ENCODE measurements at places on chromosomes 16 and 17. TPM values are rescaled to one million over a fixed set of nuclear protein-coding genes. Genes with fewer than 3 reads are reported as not detected.

DNA sequence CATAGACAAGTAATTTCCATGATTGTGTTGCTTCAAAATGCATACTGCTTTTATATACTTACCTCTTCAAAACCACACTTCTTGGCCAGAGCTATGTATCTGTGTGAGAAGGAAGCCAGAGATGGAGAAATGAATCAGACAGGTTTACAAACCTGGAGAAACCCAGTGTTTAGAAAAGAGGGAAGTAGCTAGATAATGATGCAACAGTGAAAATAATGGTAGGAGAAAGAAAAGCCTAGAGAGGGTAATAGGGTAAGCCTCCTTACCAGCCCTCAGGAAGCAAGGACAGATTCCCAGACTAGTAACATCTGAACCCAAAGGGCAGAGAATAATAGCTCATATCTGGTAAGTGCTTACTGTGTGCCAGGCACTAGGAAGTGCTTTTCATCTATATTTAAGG lies 250.3 kb upstream of the CDH11 start:
- no peak for DNase-seq

DNA sequence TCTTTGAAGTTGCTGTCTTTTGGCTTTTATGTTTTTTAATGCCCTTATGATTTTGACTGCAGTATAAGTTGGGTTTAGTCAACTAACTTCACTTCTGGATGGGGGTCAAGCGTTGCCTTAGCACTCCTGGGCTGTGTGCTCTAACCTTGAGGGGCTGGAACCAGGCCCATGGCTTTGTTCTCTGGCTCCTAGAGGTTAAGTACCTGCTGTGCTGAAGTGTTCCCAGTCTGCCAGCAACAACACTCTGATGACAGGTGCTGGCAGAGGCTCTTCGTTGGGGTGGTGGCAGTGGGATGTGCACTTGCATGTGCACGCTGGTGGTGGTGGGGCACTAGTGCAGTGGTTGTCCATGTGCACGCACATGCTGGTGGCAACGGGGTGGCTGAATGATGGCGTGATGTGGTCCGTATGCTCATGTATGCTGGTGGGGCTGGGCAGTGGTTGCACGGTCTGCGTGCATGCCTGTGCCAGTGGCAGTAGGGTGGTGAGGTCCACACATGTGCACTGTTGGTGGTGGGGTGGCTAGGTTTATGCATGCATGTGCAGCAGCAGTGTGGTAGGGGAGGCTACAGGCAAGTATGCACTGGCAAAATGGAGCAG lies 447.8 kb upstream of the GOT2 start:
- DNase-seq = no peak

- no peak for DNase-seq
These were observed 24.2 kb downstream of the SIAH1 start for GRCh38 chr16:48361012-48361411.

- DNase-seq = no peak
These were observed 27.1 kb upstream of the SSTR5 start for GRCh38 chr16:1045310-1045992.

- DNase-seq = no peak
These were observed 191.7 kb downstream of the PRKCB start for GRCh38 chr16:24027466-24027865.

GRCh38 chr17:40417258-40417608 lies 463 bp downstream of the TOP2A start:
- DNase-seq = peak; percentile 43

GRCh38 chr17:6392609-6393350 lies 42.1 kb downstream of the AIPL1 start:
- DNase-seq = peak; percentile 94

DNA sequence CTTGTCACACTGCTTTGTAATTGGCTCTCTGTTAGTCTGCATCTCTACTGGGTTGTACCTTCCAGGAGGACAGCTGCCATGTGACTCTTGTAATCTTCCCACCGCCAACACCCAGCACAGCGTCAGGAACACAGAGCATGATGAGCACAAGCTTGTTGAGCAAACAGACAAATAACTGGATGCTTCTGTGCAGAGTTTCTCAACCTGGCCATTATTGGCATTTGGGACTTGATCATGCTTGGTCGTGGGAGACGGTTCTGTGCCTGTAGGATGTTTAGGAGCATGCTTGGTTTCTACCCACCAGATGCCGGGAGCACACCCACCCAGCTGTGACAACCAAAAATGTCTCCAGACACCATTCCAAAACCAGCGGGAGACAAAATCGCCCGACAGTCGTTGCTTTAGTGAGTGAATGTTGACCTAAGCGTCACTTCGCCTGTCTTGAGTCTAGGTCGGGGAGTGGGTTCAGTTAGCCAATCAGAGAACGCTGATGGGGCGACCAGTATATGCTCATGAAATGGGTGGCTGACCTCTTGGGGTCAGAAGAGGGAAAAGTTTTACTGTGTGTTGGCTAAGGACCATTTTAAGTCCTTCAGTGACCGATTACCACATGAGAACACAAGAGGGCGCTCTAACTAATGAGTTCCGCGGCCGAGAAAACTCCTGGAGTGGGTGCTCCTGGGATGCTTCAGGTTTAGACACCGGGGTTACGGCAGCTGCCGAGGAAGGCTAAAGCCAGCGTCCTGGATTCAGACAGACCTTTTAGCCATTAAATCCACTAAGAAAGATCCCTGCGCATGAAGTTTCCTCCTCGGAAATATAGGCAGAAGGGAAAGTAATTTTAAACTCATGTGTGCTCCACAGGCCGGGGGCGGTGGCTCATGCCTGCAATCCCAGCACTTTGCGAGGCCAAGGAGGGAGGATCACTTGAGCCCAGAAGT lies 57.8 kb upstream of the TEX2 start:
- DNase-seq = peak; percentile 79

DNA sequence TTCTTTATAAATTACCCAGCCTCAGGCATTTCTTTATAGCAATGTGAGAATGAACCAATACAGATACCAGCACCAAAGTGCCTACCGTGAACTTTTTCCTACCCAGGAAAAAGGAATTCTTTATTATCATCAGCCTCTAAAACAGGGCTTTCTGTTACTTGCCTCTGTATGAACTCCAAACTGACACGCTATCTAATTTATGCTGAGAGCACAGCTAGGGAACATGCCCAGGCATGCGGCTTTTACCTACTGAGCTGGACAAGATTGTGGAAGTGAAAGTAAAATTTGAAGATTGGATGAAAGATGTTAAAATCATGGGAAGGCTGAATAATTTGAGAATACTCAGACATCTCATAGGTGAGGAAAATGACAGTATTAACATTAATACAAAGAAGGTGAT lies 24.4 kb upstream of the ADCY9 start:
- no peak for DNase-seq

- DNase-seq = no peak
These were observed 43.4 kb downstream of the KCNJ12 start for GRCh38 chr17:21419299-21420239.

DNA sequence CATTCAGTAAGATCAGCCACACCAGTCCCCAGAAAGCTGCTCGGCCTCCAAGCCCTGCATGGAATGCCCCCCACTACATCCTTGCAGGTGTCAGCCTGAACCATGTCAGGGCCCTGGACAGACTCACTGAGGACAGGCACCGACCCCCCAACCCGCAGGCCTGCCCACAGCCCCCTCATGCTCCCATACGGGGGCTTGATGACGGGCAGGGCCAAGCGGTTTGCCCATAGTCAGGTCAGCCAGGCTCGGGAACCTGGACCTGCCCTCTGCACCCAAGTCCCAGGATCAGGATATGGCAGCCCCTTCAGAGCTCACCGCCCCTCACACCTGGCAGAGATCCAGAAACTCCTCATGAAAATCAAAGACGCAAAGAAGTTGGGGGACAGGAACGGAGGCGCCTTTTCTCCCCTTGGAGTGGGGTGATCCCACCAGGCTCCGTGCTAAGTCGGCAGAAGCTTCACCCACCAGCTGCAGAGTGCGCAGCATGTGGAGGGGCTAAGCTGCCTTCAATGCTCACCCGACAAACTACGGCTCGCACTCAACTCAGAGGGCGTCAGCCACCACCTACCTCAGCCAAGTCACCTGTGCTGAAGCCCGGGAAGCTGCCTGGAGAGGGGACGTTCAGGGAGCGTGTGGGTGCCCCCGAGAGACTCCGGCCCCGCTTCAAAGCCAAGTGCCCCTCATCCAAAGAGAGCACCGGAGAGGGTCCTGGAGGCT lies 26.5 kb downstream of the GNPTG start:
- DNase-seq = no peak

DNA sequence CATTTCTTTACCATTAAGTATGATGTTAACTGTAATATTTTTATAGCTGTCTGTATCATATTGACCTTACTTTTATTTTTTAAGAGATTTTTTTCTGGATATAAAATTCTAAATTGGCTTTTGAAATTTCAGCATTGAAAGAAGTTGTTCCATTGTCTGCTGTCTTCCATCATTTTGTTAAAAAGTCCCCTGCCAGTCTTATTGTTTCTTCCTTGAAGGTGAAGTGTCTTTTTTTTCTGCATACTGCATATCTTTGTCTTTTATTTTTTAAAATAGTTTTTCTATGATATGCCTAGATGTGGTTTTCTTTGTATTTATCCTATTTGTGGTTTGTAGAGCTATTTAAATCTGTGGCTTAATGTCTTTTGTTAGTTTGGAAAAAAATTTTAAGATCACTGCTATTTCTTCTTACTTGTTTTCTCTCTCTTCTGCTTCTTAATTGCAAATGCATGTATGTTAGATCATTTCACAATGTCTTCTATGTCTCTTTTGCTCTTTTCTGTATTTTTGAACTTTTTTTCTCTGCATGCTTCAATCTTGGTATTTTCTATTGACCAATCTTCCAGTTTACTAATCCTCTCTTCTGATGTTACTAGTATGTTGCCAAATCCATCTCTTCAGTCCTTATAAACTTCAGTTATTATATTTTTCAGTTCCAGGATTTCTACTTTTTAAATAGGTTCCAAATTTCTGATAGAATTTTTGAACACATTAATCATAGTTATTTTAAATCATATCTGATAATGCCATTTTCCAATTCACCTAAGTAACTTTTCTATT lies 20.2 kb downstream of the IL21R start:
- no peak for DNase-seq

DNA sequence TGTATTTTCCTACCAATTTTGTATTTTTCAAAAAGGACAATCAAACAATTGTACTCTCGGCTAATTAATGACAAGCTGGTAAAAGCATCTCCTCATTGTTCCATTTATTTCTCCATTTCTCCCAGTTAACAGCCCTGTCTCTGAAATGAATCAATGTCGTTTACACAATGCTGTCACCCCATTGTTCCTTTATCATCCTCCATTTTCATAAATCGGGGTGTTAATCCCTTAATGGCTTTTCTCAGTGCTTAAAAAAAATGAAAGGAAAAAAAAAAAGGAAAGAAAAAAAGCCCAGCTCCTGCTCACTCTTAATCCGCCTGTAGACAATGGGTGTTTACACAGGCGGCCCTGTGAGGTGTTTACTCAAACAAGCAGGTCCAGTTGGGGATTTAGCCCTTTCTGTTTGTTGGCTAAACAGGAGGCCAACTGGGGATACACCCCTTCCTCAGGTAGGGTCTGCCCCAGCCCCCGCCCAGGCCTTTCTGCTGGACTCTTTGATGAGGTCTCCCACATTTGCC lies 86.8 kb upstream of the SALL1 start:
- peak; percentile 43 for DNase-seq

GRCh38 chr17:21033350-21033749 lies 9.5 kb downstream of the USP22 start:
- DNase-seq = no peak

DNA sequence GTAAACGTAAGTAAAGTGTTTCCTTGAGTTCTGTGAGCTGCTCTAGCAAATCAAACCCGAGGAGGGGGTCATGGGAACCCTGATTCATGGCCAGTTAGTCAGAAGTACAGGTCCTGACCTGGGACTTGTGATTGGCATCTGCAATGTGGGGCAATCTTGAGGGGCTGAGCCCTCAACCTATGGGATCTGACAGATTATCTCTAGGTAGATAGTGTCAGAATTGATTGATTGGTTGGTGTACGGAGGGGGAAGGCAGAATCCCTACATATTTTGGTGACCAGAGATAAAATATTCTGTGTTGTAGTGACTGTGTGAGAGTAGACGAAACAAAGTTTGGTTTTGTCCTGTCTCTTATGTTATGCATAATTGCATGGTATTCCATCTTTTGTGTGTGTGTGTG lies 100.5 kb upstream of the NETO2 start:
- DNase-seq = no peak

- no peak for DNase-seq
These were observed 173.1 kb downstream of the HS3ST3A1 start for GRCh38 chr17:13428611-13429042.

DNA sequence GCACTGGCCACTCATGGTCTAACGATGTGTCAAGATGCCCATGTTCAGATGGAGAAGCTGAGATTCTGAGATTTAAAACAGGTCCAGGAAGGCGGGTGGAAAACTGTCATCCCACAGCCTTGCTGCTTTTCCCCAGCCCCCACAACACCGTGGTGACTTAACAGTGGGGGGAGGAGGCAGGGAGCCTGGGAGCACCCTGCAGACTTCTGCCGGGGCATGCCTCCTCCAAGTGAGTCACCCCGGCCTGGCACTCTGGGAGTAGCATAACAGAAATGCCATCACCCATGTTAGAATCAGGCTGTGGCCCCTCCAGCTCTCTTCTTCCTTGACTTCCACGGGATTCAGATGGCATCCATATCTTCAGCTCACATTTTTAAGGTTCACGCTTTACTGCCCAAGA lies 164.8 kb downstream of the CBLN1 start:
- DNase-seq = no peak

DNA sequence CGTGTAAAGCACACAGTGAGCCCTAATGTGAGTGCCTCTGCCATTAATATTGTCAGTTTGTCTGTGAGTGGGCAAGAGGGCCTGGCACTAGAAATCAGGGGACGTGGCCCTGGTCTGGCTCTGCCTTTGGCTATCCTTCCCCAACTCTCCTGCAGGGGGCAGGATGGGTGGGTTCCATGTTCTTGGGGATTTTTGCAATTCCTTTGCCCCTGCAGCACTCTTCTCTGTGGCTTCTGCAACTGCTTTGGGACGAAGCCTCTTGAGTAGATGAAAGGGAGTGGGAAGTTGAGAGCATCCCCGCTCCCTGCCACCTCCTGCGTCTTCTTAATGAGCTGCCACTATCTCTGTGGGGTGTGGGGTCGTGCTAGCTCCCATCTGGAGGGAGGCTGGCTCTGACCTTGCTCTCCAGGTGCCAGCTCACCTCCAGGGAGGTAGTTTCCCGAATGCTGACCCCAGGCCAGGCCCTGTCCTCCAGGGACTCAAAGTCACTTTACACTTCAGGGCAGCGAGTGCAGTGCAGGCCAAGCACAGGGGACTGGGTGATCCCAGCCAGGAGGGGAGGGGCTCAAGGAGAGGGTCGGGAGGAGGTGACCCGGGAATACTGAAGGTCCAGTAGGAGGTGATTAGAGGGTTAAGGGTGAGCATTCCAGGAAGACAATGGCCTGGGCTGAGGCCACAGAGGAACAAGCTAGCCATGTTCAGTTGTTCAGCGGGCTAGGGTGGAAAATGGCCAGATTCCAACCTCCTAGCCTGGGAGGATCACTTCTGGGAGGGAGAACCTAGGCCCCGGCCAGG lies 121.0 kb upstream of the NLRP1 start:
- no peak for DNase-seq

Gene TEKT5
- not detected for total RNA-seq

Gene CDRT15L2
- not detected for total RNA-seq

Gene ALOX15
- total RNA-seq = not detected

Gene KRTAP4-9
- total RNA-seq = not detected

Gene DNAH2
- total RNA-seq = not detected

Gene GINS2
- total RNA-seq = 48.3 TPM

Gene TOX3
- 12.1 TPM for total RNA-seq

Gene SPN
- 0.22 TPM for total RNA-seq

Data from HepG2 (cell line).